Caki2 (cell line): ENCODE measurements at places on chromosomes 13 and 19. TPM values are rescaled to one million over a fixed set of nuclear protein-coding genes. Genes with fewer than 3 reads are reported as not detected.

DNA sequence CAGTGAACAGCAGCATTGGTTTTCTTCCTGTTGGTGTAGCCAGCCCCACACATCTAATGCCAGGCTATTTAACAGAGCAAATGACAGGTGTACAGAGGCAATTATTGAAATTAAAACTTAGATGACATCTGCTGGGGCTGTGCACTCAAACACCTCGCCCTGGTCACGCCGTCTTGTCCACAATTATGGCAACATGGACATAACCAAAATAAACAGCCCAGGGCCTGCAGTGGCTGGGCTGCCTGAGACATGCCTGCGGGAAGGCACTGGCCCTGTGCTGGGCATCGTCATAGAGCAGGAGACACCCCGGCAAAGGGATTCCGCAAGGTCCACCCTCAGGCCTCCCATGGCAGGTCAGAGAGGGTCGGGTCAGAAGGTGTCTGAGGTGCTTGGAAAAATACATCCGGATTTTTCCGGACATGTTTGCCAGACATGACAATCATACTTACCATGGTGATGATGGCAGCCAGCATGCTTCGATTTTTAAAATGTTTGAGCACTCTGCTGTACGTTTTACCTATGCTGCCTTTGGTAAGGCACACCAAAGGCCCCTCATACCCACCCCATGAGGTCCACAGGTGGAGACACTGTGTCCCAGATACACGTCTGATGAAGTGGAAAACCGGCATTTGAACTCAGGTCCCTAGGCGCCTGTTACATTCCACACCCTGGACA lies 47.8 kb downstream of the TSHZ3 start:
- DNase-seq: no peak

DNA sequence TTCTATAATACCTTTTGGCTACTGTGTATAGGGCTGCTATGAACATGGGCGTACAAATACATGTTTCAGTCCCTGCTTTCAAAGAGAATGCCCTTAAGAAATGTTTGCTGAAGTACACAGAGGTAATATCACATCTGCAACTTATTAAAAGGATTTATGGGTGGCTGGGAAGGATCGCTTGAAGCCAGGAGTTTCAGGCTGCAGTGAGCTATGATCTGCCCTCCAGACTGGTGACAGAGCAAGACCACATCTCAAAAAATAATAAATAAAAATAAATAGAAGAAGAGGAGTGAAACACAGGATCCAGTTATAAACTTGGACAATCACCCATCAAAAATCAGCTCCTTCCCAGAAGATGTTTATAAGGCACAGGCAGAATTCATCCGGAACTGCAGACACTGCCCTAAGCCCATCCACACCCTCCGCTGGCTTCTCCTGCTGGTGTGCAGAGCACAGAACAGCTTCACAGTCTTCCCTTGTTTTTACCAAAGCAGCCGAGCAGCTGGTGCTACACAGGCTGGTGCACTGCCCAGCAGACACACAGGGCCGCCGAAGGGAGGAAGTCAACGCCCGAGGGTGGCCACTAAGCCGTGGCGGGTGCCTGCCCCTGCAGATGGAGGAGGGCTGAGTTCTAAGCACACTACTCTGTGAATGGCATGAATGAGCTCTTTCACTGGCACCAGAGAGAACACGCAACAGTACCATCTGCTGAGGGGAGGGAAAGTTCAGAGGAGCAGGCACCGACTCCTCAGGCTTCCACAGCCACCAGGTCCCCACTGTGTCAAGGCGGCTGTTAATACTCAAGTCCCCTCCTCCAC lies 44.0 kb downstream of the BRD4 start:
- DNase-seq: no peak

DNA sequence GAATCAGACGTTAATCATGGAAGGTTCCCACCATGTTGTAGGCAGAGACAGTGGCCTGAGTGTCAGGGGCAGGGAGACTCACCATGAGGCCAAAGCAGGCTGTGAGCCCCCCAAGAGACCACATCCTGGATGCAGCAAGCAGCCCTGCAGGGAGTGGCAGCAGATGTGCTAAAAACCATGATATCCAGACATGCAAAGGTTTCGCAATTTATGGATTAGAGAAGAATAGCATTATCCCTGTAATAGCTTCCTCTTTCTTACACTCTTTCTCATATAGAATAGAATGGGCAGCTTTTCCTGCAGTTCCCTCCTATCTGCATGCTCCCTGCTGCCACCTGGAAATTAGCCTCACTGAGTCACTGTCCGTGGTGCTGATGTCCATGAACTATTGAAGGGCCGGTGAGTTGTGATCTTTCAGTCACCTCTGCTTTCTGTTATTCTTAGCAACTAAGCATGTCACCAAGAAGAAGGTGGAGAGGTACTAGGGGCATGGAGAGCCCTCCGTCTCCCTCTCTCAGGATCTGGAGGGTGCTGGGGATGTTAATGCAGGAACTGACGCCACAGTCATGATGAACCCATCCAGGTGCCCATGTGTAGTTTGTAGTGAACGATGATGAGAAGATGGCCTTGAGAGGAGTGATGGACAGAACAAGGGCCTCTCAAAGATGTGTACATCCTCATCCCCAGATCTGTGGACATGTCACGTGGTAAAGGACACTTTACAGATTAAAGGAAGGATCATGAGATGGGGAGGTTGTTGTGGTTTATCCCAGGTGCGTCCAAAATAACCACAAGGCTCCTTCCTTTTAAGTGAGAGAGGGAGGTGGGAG lies 9.9 kb downstream of the CEACAM4 start:
- peak; percentile 53 for DNase-seq

GRCh38 chr19:38064661-38065425 lies 157.8 kb downstream of the SIPA1L3 start:
- no peak for DNase-seq

- DNase-seq: no peak
These were observed 94.1 kb downstream of the TNFSF13B start for GRCh38 chr13:108363666-108364065.

DNA sequence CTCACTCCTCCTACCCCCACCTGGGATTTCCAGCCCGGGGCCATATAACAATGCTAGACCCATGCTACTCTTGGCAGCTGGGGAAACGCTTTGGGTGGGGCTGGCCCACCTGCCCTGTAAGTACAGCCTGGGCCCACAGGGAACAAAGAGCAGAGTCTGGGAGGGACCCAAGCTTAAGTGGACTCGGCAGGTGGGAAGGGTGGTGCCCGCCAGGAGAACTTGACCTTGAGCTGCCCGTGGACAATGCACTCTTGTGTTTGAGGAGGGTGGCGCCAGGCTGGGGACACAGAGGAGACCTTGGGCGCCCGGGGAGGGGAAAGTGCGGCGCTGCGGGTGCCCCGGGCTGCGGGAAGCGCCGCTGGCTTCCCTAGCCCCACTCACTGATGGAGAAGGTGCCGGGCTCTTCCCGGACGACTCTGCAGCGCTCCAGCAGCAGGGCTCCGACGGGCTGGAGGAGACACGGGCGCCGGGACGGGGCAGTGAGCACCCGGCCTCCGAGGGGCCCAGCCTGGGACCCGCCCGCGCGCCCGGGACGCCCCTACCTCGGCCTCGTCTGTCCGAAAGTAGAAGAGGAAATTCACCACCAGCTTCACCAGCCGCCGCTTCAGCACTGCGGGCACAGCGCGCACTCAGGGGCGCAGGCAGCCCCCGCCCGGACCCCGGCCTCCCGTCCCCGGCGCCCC lies 607 bp downstream of the PLEKHJ1 start:
- DNase-seq: no peak

The CD37 gene
- total RNA-seq: not detected in 2 replicates

DNA sequence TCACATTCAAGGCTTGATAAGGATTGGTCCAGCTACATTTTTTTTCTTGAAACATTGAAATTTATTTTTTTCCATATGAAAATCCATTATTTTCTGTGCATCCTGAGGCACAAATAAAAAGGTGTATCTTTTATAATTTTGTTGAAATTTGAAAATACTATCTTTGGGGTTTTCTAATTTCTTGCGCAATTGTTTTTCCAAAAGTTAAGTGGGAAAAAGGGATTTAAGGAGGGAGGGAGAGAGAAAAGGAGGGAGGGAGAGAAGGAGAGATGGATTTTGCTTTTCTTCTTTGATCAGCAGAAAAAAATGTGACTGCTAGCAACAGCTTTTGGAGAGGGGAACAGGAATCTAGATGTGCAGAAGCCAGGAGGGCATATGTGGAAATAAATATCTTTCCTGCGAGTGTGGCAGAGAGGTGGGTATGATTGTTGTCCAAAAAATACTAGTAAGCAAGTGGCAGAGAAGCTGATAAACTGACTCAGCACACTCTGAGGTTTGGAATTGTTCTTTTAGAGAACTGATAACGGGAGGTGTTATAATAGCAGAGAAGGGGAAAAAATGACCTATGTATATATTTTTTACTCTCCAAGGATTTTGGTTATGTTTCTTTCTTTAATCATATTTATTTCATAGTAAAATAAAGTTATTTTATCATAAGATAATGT lies 61.2 kb upstream of the EDNRB start:
- DNase-seq: no peak

The CDC42EP5 gene
- 0.93 TPM in 1 of 2 replicates, not detected in the other for total RNA-seq

The TEX26 gene
- total RNA-seq: not detected in 2 replicates

GRCh38 chr19:19155495-19156219 lies 14.4 kb downstream of the MEF2B start:
- DNase-seq: no peak

The SLC1A5 gene
- total RNA-seq: 274 and 283 TPM in 2 replicates

- DNase-seq: peak; percentile 96
These were observed 141.7 kb upstream of the SERP2 start for GRCh38 chr13:44231786-44232516.

DNA sequence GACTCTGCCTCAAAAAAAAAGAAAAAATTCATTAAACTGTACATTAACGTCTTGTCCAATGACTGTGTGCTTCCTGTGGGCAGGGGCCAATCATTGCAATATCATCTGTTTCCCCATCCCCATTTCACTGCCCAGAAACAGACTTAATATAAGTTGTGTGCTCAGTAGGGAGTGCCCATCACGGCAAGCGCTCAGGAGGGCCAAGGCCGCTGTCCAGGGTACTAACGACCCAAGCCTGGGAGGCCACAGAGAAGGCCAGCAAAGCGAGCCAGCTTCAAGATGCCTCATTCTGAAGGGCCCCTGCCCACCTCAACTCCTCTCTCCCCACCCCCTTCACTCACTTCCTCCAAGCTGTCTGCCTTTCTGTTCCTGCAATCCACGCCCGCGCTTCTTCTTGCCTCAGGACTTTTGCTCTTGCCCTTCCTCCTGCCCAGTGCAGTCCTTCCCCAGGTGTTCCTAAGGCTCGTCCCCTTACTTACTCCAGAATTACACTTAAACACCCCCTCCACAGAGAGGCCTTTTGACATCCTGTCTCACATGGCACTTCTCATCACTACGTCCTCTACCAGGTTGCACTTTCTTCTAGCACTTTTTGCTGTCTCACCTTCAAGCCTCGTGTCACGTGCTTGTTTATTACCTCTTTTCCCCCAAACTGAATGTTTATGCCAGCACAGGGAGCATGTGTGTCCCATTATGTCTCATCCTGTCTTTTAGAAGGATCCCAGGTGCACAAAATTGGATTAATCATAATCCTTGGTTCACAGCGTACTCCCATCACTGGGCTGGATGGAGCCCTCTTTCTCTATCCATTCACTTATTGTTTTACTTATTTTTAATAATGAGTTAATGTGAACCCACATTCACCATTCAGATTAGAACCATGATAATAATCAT lies 11.3 kb upstream of the POU2F2 start:
- peak; percentile 38 for DNase-seq

DNA sequence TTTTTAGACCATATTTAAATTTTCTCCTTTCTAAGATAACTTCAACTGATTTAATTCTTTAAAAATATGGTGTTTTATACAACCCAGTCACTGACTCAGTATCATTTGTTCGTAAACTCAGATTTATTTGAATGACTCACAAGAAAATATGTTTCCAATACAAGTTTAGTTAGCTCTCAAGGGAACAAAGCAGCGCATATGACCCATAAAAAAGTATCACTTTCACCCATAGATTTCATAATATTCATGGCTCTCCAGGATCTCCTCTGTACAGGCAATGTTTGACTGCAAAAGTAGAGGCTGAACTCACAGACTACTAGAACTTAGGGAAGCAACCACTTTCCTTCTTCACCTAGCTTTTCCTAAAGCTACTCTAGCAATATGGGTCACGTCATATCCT lies 405.6 kb upstream of the PCDH9 start:
- no peak for DNase-seq

The PTH2 gene
- total RNA-seq: not detected in 2 replicates
